Posterior cingulate gyrus (tissue), 11 donors: ENCODE measurements at places on chromosomes 11 and 22.

DNA sequence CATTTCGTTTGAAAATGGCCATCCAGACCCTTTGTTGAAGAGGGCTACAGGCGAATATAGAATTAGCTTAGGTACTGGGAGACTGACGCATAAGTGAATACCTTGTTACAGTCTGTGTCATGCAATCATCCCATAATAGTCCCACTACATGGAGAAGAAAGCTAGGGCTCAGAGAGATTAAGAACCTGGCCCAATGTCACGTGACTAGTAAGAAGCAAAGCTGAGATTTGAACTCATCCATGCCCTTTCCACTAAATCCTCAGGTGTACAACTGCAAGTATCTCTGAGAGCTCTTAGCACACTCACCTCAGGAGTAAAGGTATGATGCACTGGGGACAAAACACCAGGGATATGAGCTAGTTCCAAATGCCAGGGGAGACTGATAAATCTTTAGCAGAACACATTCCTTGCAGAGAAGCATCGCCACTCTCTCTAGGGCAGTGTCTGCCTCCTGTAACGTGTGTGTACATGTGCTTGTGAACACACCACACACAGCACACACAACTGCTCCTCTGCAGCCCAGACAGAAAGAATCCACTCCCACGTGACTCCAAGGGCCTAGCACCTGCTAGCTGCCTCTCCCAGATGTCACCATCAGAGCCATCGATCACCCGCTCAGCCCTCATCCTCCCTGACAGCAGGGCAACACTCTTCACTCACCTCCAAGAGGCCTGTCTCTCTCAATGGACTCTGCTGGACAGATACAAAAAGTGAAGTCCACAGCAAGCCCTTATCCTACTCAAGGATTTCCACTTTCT is 402.8 kb downstream of the NXPE2 start:
- DNase-seq = no peak

GRCh38 chr11:78000193-78000592 is 5.7 kb upstream of the INTS4 start:
- DNase-seq = no peak

GRCh38 chr11:45676522-45677095 is 11.2 kb upstream of the CHST1 start:
- no peak for DNase-seq

GRCh38 chr22:24390576-24390975 is 36.8 kb upstream of the ADORA2A start:
- no peak for DNase-seq

- DNase-seq = no peak
Measured at GRCh38 chr11:2409611-2410468, 9.3 kb downstream of the TSSC4 start.

DNA sequence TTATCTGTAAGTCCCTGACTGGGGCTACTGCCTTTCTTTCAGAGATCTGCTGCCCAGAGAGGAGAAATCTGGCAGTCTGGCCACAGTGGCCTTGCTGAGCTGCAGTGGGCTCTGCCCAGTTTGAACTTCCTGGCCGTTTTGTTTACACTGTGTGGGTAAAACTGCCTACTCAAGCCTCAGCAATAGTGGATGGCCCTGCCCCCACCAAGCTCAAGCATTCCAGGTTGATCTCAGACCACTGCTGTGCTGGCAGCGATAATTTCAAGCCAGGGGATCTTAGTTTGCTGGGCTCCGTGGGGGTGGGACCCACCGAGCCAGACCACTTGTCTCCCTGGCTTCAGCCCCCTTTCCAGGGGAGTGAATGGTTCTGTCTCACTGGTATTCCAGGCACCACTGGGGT is 117.5 kb downstream of the TRPC6 start:
- DNase-seq = no peak

DNA sequence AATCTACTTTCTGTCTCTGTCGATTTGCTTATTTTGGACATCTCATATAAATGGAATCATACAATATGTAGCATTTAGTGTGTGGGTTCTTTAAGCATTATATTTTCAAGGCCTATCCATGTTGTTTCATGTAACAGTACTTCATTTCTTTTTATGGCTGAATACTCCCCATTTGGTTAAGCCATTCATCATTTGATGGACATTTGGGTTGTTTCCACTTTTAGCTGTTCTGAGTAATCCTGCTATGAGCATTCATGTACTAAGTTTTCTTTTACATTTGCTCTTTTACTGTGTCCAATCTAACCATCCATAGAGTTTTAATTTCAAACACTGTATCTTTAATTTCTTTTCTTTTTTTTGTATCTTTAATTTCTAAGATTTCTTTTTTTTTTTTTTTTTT is 55.6 kb upstream of the SPTBN2 start:
- DNase-seq = no peak

- DNase-seq = no peak
Measured at GRCh38 chr22:38820020-38820419, 23.8 kb downstream of the NPTXR start.

- DNase-seq = no peak
Measured at GRCh38 chr11:131391176-131391575, 20.8 kb downstream of the NTM start.

- no peak for DNase-seq
Measured at GRCh38 chr22:29806196-29806595, 31.9 kb downstream of the ASCC2 start.

GRCh38 chr11:2258501-2259465 is 11.6 kb downstream of the ASCL2 start:
- DNase-seq = peak; percentile 77

GRCh38 chr11:103584021-103584420 is 452.4 kb upstream of the DDI1 start:
- DNase-seq = no peak
